Naive thymus-derived CD4-positive, alpha-beta T cell (primary cell): ENCODE measurements at places on chromosomes 13 and 19.

- DNase-seq = no peak
Observed at GRCh38 chr13:23518231-23518630, 52.0 kb upstream of the TNFRSF19 start.

GRCh38 chr19:46372901-46373490, 26.1 kb downstream of the PPP5C start:
- DNase-seq = no peak

DNA sequence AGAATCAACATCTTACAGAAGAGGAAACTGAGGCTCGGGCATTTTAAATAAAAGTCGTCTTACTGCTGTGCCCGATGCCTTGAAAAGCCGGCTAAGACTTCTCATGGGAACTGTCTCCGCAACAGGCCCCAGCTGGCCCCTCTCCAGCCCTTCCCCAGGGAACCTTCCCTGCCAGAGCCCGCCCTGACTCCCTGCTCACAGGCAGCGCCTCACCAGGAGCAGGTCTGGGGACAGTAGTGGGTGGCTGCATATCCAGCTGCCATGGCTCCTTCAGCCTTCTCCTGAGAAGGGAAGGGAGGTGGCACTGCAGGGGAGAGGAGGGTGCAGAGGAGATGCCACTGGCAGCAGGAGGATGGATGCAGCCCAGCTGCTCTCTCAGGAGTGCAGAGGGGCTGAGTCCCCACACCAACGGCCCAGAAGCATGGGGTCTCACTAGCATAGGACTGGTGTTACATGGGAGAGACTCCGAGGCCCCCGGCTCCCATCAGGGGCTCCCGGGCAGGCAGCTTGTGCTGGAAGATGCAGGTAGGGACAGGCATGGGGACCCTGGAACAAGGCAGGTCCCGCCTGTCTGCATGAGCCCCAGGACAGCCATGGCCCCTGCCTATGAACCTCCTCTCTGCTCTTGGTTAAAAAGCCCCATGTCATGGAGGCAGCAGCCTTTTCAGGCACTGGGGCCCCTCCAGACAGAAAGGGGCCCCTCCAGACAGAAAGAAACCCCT, 216.4 kb upstream of the SGCG start:
- DNase-seq = no peak

- no peak for DNase-seq
Observed at GRCh38 chr13:51524829-51525566, 59.3 kb upstream of the WDFY2 start.

GRCh38 chr19:53328967-53329366, 4.6 kb upstream of the ZNF845 start:
- DNase-seq = no peak

- DNase-seq = no peak
Observed at GRCh38 chr19:17240062-17240752, 5.5 kb downstream of the NR2F6 start.

- no peak for DNase-seq
Observed at GRCh38 chr13:50255639-50256038, 240.4 kb downstream of the KCNRG start.

GRCh38 chr19:12792051-12792852, 966 bp downstream of the JUNB start:
- peak; percentile 53 for DNase-seq

DNA sequence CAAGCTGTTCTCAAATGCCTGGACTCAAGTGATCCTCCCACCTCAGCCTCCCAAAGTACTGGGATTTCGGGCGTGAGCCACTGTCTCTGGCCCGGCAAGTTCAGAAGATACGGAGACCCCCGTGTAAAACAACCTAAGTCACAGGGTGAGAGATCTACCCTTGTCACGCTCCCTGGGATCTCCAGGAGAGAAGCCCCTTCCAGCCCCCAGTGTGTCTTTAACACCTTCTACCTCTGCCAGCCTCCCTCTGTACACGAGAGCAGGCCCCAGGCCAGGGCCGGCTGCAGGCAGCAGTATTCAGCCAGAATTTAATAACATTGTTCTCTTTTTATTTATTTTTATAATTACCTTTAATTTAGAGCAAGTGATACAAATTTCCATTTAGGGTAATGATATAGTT, 49.4 kb downstream of the ZNF536 start:
- DNase-seq = no peak

GRCh38 chr19:11814700-11815035, 595 bp downstream of the ZNF440 start:
- DNase-seq = no peak

DNA sequence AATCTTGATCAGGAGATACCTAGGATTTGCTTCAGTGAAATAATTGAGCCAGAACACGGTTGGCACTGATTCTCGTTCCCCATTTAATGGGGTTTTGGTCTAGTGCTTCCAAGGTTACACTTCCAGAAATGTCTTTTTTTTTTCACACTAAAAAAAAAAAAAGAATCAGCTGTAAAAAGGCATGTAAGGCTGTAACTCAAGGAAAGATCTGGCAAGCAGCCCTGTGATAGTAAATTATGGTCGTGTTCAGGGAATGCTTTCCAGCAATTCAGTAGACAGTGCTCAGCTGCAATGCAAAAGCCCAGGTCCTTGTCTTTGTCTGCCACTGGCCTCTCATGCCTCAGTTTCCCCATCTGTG, 27.2 kb upstream of the NDUFS7 start:
- DNase-seq = no peak

DNA sequence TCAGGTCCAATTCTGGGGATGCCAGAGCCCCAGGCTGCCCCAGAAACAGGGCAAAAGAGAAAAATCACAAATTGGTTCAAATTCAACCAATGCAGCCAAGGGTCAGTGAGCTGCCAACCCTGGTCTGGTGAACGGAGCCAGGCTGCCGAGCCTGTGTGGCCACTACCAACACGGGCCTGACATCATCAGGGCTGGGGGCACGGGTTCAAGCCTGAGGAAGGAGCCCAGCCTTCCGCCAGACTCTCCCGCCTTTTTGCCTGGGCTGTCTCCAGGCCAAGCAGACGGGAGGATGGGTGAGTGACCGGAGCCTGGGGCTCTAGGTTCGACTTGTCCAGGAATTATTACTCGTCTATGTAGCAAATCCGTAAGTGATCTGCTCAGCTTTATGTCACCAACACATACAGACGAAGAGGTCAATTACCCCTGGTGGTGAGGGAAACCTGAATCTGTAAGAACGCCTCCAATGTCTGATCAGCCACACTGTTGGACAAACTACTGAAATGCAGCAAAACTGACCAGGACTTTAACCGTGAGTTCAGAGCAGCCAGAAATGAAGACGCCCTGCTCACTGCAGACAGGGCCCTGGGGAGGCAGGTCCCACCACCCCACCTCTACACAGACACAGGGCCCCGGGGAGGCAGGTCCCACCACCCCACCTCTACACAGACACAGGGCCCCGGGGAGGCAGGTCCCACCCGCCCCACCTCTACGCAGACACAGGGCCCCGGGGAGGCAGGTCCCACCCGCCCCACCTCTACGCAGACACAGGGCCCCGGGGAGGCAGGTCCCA, 31.8 kb downstream of the RAB20 start:
- DNase-seq = no peak
